Thyroid gland (tissue), 4 donors: ENCODE measurements at places on chromosomes 3 and 15. TPM values are rescaled to one million over a fixed set of nuclear protein-coding genes. Genes with fewer than 3 reads are reported as not detected.
A peak's percentile ranks its signal among the peaks of the same experiment; 100 is the strongest.

- DNase-seq, result no peak
Observed at GRCh38 chr3:25155652-25156471, 272.2 kb upstream of the RARB start.

DLL4 gene
- total RNA-seq, result 6.8 TPM

GRCh38 chr15:67944010-67944641 lies 104.3 kb upstream of the RNU6-1 start:
- DNase-seq, result peak; percentile 97

DNA sequence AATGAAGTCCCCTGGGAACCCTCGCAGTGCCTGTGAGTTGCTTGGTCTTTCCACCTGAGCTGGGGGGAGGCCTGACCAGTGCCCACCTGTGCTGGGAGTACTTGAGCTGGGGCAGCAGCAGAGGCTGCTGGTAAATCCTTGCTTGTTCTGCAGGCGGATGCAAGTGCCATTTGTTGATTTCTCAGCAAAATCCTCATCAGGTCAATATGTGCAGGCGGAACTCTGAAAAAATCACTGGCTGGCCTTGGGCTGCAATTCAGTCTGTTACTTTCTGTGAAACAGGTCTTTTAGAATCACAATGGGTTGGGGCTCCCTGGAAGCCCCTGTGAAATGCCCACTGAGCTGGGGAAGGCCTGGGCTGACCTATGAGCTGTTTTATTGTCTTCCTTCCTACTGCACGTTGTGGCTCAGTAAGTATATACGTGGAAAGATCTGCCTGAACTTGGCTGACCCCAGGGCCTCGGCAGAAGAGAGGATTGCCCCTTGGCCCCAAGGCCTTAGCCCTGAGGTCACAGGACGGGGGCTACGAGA lies 182.0 kb upstream of the RGMA start:
- DNase-seq, result no peak

GRCh38 chr3:9769012-9769411 lies 735 bp downstream of the CAMK1 start:
- DNase-seq, result no peak

DNA sequence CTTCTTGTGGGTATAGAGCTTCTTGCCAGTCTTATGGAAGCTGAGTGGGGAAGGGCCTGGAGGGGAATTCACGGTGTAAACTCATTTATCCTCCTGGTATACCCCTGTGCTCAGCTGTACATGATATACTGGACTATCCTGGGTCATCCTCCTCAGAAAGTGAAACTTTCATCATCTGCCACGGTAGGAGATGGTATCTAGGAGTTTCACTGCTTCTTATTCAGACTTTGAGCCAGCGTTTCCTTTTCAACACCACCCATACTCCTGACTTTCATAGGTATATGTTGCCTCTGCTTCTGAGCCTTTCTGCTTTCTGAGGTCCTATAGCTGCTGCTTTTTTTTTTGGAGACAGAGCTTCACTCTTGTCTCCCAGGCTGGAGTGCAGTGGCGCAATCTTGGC lies 15.6 kb downstream of the SENP5 start:
- DNase-seq, result no peak

MUC4 gene
- 0.20 TPM for total RNA-seq

DNA sequence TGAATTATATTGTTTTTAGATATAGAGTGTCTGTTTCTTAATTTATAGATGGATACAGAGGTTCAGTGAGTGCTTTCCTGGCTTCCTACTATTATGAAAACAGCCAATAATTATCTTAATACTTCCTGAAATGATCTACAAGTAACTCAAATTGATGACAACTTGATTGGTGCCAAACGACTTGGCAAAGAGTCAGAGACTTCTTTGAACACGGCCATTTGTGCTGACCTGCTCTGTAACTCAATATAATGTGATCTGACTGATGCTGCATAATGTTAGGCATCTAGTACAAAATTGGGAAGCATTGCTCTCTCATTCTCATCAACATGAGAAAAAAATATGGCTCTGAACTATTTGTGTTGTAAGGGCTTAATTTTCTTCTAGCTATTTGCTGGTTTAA lies 193.9 kb downstream of the DIPK2A start:
- no peak for DNase-seq

FEZF2 gene
- total RNA-seq, result not detected

GRCh38 chr3:38247366-38248035 lies 18.1 kb upstream of the SLC22A13 start:
- DNase-seq, result no peak

- no peak for DNase-seq
Observed at GRCh38 chr3:42519568-42519962, 17.1 kb downstream of the VIPR1 start.

GRCh38 chr3:182814419-182815062 lies 21.2 kb downstream of the ATP11B start:
- DNase-seq, result peak; percentile 25

- no peak for DNase-seq
Observed at GRCh38 chr15:77483425-77484140, 62.9 kb downstream of the HMG20A start.

DNA sequence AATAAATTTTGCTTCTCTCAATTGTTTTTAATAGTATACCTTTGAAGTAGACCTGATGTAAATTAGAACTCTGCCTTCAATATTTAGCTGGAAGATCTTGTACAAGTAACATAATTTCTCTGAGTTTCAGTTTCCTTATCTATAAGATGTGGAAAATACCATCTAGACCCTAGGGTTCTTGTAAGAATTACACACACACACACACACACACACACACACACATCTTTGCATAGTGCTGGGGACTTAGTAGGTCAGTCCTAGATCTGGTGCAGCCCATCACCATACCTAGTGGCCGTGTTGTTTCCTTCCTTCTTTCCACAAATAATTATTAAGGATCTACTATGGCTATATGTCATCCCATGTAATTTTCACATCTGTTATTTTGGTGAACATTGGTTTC lies 11.0 kb downstream of the TRAT1 start:
- DNase-seq, result no peak

SV2B gene
- total RNA-seq, result 0.83 TPM

DNA sequence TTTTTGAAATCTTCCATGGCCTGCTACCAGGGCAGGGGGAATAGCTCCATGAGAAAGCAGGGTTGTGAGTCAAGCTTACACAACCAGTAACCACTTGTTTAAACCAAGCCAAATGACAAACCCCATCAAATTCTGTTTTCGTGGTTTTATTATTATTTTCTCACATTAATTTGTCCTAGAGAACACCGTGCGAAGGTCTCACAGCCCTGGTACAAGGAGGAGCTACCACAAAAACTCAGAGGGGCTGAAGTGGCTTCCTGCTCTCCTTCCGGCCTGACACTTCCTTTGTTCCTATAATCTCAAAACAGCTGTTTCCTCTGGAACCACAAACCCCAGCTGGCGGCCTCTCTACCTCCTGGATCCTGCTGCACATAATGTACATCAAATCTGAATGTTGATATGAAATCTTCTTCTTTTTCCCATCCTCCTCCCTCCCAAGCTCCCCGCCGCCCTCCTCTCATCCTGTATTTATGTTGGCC lies 375.9 kb downstream of the MCTP2 start:
- DNase-seq, result peak; percentile 19

DNA sequence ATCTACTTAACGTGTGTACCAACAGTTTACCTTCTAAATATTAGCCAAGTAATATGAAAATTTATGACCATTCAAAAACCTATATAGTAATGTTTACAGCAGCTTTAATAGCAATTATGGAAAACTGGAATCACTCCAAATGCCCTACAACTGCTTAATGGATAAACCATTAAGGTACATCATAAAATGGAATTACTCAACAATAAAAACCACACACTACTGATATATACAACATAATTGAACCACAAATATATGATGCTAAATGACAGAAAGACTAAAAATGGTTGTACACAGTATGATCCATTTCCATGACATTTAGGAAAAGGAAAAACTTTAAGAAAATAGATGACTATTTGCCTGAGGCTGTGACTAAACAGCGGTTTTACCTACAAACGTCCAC lies 467.1 kb upstream of the EPHA6 start:
- no peak for DNase-seq

XYLB gene
- total RNA-seq, result 1.1 TPM

- no peak for DNase-seq
Observed at GRCh38 chr15:63609448-63609847, 12.3 kb downstream of the FBXL22 start.

GRCh38 chr15:80118956-80119355 lies 33.8 kb upstream of the FAH start:
- DNase-seq, result no peak

PAQR5 gene
- total RNA-seq, result 0.89 TPM

DNA sequence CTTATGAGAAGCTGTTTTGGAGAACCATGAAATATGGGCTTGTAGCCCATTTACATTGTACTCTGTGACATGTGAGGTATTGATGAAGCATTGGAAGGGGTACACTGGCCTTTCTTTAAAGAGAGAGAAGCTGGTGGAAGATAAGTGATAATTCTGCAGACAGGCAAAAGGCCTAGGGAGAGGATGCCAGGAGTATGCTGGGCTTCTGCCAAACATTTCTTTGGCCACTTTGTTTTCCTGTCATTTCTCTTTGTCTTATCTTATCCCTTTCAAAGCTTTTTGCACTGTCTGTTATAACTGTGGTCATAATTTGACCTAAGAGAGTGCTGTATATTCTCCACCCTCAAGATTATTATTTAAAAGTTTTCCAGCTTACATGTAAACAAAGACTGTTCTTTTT lies 109.6 kb upstream of the SEMA6D start:
- DNase-seq, result peak; percentile 5

DNA sequence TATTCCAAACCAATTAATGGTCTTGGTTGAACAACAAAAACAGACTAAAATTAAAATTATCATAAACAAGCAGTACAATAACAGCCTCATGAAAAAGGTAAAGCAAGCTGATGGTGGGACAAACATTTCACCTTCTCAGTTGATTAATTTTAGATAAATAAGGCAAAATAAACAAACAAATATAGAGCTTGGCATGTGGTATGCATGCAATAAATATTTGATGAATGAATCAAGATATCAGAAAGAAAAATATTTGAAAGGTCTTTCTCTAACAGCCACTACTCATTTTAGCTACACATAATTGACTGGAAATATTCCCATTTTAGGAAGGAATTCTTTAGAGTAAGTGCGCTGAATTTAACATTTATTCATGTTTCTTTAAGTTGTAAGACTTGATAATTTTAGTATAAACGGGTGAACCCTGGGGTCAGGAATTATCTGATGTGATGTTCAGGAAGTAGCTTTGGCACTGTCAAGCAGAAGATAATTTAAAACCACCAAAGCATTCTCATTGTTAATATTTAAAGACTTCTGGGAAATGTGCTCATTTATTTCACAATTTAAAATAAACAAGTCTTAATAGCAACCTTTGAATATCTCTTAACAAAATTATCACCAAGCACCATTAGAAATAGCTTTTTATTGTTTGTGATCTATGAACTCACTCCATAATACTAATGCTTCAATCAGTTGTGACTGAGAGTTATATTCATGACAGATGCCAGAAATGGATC lies 372.3 kb upstream of the TGFBR2 start:
- no peak for DNase-seq

PRR20G gene
- not detected for total RNA-seq

GRCh38 chr15:94844198-94844537 lies 612.8 kb downstream of the MCTP2 start:
- DNase-seq, result no peak

DNA sequence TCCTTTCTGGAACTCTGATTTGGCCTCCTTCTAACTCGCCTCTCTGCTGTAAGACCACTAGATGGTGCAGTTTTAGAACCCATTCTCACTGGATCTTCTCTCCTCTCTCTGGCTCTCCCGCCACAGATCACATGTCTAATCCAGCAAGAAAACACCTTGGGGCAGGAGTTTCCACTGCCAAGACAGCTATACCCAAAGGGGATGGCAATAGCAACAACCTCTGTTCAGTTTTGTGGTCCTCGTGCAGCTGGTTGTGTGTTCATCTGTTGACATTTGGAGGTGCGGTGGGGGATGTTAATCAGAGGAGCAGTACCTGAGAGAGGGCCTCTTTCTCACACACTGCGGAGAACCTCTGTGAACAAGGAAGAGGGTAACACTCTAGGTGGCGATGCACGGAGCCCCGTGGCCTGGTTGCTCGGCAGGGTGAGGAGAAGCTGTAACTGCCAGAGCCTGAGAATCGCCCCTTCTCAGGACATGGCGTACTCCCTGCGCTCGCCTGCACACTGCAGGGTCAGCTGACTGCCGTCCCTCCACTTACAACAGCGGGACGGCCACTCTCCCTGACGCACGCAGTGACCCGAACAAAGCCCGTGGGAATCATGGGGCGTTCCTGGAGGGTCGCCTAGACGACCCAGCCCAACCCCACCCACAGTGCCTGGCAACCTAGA lies at the start of gene TEX55:
Gene TEX55 (plus strand): TSS at position 666 of the 668 bp plus-strand sequence. CDS start 25 bp downstream, outside the sequence.
- DNase-seq, result no peak

DNA sequence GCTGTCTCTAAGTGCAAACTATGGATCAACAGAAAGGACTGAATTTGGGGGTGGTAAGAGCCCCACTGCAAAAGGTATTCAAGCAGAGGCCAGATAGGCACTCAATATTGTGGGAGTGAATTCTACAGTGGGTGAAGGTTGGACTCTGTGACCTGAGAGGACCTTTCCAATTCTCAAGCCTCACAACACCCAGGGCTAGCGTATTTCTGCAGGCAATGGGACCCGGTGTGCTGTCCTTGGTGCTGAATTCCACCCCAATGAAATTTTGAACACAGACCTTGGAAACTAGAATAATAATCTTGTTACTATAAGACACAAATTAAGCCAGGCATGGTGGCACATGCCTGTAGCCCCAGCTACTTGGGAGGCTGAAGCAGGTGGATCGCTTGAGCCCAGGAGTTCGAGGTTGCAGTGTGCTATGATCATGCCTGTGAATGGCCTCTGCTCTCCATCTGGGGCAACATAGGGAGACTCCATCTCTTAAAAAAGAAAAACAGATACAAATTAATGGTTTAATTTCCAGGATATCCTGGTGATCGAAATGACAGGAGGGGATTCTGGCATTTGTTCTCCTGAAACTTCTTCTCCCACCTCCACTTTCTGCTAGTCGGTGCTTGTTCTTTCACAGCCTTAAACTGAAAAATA lies 135.4 kb downstream of the RAB11A start:
- DNase-seq, result peak; percentile 31

ADAMTSL3 gene
- total RNA-seq, result 7.1 TPM

- DNase-seq, result peak; percentile 23
Observed at GRCh38 chr3:140499114-140499757, 178.6 kb upstream of the TRIM42 start.

CPB1 gene
- not detected for total RNA-seq

DNA sequence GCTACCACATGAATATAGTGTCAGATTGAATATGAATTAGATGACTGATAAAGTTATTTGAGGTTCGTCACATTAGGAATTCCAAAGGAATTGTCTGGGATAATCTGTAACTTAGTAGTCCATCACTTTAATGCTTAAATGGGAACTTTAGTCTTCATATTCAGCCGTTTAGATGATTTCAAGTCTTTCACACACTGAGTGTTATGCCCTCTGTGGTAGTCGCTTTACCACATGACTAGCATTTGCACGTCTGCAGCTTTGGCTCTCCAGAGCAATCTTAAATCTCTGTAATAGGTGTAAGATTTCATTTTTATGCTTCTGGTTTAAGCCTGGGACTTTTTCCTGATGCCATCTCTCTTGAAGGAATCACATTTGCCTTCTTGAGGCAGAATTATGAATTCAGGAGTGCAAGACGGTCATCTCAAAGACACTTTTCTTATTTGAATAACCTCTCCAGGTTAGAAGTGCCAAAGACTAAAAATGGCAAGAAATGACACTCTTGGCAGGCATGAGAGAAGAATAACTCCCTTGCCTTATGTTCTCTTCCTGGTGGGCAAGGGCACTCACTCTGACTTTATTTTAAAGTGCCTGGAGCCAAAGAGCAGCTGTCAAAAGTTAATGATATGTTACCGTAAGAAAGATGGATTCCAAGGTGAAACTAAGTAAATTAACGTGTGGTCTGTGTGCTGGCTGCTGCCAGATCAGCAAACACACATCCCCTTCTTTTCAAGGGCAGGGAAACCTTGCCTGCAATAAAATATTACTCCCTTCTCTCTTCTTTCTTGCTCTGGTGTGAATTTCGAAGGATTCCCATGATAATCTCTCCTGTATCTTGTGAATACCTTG lies 153.3 kb downstream of the B3GALNT1 start:
- no peak for DNase-seq
